Stimulated activated CD8-positive, alpha-beta memory T cell treated with anti-CD3 and anti-CD28 coated beads, Interleukin-4, amount 100 ng/mL, for 48 hours (primary cell): ENCODE measurements at places on chromosomes 12 and 14.
A peak's percentile ranks its signal among the peaks of the same experiment; 100 is the strongest.

DNA sequence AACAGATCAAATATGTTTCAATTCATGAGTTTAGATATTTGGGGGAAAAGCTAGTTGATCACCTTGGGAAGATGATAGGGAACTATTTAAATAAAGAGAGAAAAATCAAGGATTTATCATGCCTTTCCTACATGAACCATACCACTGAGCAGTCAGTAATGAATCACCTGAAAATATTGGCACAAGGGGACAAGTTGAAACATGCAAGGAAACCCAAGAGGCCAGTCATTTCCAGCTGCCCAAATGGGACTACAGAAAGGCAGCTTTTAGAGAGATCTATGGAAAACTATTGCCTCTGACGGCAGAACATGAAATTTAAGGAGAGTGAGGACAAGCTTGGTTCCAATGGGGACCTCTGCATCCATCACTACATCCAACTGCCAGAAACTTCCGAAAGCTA is 14.1 kb upstream of the ETV6 start:
- DNase-seq: no peak

DNA sequence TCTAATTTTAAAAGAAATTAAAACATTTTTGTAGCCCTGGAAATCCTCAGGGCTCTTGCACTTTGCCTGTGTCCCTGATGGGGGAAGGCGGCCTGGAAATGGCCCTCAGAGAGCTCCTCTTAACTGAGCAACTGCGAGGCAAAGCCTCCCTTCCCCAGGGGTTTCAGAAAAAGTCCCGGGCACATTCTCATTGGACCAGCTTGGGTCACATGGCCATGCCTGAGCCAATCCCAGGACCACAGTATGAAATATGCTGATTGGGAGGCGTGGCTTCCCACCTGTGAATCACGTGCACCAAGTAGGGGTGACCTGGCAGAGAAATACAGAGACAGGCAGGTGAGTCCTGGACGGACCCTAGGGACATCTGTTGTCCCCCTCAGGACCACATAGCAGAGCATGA is 90.4 kb upstream of the SFSWAP start:
- DNase-seq: no peak

- DNase-seq: no peak
These were observed 49.7 kb downstream of the TSPAN11 start for GRCh38 chr12:30976206-30976605.

- no peak for DNase-seq
These were observed 24.0 kb upstream of the CLEC4E start for GRCh38 chr12:8564656-8565055.

GRCh38 chr12:120960657-120961056 is 17.7 kb upstream of the HNF1A start:
- DNase-seq: peak; percentile 62

DNA sequence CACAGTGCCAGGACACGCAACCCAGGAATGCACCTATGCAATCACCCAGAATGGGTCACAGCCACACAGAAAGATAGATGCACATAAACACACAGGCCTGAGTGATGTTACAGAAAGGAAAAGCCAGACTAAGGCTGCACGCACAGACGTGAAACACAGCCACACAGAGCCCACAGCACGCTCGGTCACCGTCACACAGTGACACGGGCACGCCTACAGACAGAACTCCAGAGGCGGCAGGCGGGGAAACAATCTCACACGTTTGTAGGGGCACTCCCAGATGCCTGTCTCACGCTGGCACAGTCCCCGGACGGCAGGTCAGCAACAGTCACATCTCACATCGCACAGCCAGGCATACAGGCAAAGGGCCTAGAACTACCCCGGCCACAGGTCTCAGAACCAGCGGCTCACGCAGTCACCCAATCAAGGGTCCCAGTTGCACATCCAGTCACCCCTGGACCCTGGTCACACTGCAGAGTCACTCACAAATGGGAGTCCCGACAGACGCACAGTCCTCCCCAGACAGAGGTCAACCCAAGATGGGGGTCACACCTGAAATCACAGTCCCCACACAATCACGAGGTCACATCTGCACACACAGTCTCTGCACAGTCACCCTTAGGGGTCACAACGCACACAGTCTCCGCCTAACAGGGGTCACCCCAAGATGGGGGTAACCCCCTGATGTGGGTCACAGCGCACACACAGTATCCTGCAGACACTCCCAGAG is 790 bp downstream of the SSH1 start:
- peak; percentile 77 for DNase-seq

DNA sequence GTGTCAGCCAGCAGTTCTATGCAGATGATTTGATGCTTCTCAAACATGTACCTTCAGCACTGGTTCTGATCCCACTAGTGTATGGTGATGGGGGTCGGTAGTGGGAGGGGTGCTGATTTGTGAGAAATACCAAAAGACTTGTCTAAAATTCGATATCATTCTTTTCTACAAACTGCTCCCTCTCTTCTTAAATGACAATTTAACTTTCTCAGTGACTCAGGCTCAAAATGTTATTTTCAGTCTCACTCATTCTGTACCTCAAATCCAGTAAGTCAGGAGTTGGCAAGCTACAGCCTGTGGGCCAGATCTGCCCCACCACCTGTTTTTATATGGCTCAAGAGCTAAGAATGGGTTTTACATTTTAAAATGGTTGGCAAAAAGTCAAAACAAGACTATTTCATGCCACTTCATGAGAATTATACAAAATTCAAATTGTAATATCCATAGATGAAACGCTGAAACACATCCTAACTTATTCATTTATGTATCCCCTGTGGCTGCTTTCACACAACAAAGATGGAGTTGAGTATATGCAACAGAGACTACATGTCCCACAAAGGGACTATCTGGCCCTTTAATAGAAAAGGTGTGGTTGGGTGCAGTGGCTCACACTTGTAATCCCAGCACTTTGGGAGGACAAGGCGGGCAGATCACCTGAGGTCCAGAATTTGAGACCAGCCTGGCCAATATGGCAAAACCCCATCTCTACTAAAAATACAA is 6.6 kb upstream of the NOP2 start:
- DNase-seq: peak; percentile 51
